GM18507 (cell line): ENCODE measurements at places on chromosomes 2 and 18.

GRCh38 chr2:161586517-161587167, 37.6 kb upstream of the SLC4A10 start:
- DNase-seq: no peak

DNA sequence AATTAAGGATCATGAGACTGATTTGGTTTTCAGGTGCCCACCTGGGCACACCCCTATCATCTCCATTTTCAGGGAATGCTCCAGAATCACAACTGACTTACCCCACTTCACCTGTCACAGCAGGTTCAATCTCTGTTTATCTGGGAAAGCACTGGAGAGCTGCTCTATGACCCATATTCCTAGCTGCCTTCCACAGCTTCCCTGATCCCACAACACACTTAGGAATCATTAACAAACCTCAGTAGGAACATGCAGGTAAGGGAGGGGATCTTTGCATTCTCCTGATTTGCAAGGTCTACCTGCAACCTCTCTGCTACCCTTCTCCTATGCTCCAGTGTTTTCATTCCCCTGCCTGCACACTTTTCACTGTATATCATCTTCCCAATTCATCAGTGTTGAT, 18.7 kb upstream of the FABP1 start:
- no peak for DNase-seq

GRCh38 chr2:22110244-22110651, 986.5 kb downstream of the TDRD15 start:
- DNase-seq: no peak

DNA sequence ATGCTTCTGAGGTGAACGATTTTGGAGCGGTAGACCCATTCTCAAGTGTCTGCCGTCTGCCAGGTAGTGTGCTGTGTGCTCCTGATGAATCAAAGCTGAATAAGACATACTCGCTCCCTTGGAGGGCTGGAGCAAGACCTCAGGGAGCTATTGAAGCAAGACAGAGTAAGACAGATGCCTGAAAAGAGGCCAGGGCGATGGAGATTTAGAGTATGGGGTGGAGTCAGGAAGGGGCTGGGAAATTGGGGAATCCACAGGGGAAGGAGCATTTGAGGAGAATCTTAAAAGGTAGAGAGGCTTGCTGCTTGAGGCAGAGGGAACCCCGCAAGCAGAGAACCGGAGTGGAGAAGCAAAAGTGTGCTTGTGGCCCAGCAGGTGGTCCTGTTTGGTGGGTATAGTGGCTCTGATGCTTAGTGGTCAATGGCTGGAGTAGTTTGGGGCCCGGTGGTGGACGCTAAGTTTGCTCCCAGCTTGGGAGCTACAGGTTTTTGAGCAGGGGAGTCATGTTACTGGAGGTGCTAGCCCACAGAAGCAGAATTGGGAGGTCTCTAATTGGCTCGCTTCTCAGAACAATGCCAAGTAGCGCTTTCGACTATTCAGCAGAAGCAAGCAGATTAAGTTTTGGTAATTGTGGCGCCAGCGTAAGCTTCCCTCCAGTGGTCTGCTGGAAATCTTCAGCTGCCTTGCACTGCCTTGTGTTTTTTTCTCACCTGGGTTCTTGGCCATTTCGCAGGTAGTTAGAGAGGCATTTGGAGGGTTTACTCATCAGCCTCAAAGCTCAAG, 2.0 kb downstream of the CNNM4 start:
- no peak for DNase-seq

GRCh38 chr2:1600191-1601066, 143.9 kb downstream of the PXDN start:
- DNase-seq: no peak

DNA sequence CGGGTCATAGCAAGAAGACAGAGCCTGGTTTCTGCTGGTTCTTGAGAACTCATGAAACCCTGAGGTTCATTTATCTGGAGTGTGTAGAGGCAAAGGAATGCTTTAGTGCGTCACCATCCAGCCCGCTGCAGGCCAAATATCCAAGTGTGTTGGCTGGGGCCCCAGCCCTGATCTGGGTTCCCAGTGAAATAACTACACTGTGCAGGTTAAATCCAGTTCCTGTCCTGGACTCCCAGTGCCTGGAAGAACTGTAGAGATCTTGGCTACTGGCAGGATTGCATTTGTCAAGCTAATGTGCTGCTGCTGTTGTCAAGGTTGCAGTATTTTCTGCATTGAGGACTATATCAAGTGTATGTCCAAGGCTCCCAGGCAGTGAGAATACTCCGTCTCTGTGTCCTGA, 89.9 kb downstream of the MAPK4 start:
- no peak for DNase-seq

DNA sequence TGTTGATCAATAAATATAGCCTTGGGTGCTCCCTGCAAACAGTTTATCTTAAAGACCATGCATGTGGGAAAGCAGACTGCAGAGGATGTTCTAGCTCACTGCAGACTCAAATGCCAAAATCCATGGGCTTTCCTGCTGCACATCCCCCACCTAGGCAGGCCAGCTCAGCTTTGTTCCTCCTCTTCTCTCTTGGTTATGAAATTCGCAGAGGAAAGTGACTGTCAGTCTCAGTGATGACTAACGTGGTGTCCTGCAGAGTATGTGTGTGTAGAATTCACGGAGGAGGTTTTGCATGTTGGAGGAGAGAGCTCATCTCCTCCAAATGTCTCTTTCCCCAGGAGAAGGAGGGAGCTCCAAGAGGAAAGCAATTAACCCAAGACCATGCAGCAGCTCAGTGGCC, 21.4 kb upstream of the KCNS3 start:
- no peak for DNase-seq
